NCI-H1417 treated with DMSO at 0.1 percent for 48 hours (cell line): ENCODE measurements at places on chromosomes 16 and 17.

DNA sequence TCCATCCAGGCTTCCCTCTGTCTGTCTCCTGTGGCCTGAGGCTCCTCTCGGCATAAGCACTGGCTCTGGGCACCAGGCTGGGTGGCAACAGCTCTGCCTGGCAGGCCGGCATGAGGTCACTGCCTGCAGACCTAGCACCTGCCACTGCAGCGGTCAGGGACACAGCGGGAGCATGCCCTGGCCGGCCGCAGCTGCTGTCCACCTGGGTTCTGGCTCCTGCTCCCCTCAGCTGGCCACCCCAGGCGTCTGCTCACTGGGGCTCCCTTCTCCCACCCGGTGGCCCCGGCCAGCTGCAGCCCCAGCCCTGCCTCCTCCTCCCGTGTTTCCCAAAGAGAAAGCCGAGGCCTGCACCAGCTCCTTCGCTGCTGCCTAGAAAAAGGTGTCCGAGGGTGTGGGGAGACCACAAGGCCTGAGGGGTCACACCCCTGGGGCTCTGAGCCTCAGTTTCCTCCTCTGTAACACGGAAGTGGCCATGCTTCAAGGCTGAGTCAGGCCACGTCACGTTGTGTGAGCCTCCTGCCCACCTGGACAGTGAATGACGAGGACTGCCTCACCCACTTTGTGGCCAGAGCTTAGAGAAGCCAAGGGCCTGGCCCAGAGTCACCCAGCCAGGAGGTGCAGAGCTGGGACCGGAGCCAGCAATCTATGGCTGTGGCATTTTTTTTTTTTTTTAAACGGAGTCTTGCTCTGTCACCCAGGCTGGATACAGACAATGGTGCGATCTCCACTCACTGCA lies 6.7 kb downstream of the NTHL1 start:
- no peak for DNase-seq

DNA sequence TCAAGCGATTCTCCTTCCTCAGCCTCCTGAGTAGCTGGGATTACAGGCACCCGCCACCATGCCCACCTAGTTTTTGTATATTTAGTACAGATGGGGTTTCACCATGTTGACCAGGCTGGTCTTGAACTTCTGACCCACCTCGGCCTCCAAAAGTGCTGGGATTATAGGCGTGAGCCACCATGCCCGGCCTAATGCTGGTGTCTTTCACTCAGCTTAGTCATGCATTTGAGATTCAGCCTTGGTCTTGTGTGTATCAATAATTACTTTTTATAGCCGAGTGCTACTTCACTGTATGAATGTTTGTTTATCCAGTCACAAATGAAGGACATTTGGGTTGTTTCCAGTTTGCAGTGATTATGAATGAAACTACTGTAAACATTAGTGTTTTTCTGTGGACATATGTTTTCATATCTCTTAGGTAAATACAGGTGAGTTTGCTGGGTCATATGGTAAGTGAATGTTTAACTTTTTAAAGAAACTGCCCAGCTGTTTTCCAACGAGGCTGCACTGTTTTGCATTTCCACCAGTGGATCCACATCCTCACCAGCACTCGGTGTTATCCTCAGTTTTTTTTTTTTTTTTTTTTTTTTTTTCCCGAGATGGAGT lies 11.0 kb upstream of the PLCG2 start:
- DNase-seq: no peak

DNA sequence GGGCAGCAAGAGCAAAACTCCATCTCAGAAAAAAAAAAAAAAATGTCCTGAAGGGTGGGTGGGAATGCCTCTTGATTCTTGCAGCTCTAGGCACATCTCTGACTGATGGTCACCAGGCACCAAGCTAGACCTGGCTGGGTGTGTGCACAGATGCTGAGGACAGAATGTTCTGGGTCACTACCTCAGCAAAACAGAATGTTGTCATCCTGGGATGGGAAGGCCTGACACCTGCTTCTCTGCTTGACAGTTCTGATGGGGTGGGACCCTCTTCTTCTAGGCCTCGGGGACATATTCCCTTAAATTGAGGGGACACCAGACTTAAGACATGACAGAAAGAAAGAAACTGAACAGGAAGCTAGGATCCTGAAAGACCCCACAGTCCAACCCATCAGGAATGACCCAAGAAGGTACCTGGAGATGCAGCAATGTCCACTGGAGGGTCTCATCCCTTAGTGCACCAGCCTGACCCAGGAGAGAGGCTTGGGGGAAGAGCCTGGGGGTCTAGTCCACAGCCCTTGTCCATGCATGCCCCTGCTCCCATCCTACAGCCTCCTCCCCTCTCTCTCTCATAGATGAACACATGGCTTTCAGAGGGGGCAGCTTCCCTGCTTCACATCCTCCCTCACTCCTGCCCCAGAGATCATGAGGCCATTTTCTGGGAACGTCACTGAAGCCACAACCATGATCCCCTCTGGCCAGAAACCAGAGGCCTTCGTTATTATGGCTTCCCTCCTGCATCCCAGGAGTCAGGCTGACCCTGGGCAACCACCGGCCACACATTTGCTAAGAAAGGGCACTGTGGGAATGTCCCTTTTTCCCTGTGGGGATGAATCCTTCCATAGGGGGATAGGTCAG lies 3.8 kb upstream of the STAT5B start:
- DNase-seq: no peak

DNA sequence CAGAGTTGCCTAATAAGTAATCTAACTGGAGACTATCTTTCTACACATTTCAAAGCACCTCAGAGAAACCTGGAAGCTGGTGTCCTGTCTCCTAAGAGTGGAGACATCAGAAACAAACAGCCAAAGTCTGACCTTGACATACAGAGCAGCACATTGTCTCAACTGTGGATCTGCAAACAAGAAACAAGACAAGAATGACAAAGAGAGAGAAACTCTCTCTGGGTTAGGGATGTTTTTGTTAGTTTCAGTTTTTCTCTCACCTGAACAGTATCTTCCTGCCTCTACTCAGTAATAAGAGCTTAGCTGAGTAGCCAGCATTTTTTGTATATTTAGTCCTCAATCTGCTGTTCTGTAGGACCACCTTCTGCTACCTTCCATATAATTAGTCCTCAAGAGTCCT lies 8.9 kb downstream of the ZNF597 start:
- DNase-seq: no peak

- no peak for DNase-seq
These were observed 81.3 kb downstream of the STH start for GRCh38 chr17:46080118-46081017.

DNA sequence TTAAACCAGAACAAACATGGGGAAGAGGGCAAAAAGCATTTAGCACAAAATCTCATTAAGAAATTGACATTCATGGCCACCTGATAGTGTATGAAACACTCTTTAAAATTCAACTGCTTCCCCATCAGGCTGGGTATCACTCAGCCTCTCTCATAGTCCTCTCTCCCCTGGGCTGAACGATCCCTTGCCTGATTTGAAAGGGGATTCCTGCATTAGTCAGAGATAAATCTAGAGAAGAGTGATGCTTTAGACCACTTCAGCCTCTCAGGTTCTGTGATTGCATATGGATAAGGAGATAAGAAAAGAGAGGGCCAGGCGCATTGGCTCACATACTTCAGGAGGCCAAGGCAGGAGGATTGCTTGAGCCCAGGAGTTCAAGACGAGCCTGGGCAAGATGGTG lies 280.0 kb downstream of the SOX9 start:
- DNase-seq: no peak

GRCh38 chr17:16378636-16379282 lies 2.1 kb upstream of the UBB start:
- no peak for DNase-seq

DNA sequence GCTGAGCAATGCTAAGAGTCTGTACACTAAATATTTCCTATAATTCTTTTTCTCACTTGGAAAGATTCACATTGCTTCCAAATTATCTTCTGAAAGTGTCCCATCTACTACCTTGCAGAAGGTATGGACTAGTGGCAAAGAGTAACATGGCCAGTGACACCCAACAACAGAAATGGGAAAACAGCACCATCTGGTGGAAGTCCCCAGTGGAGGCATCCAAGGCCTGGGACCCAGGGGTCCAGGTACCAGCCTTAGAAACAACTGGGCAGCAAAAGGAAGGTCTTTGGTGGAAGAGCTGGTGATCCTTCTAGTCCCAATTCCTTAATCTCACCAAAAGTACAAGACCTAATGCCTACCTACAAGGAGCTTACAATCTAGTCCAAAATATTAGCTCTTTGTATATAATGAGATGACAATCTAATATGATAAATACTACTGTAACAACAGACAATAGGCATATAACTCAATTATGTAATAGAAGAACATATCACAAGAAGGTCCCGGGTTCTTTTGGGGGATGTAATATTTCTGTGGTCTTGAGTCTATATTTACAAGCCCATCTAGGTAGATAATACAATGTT lies 55.3 kb downstream of the SKAP1 start:
- no peak for DNase-seq

- DNase-seq: no peak
These were observed 18.6 kb downstream of the C1QTNF1 start for GRCh38 chr17:79042421-79043190.

- no peak for DNase-seq
These were observed 15.5 kb upstream of the MMD start for GRCh38 chr17:55437159-55437605.

GRCh38 chr16:62751218-62751617 lies 715.0 kb upstream of the CDH8 start:
- DNase-seq: no peak

- DNase-seq: no peak
These were observed 15.5 kb downstream of the RPRML start for GRCh38 chr17:46963571-46963970.

- no peak for DNase-seq
These were observed 15.4 kb upstream of the ARHGAP17 start for GRCh38 chr16:25030420-25031131.

- no peak for DNase-seq
These were observed 2.7 kb downstream of the MYO15B start for GRCh38 chr17:75590314-75590761.

- no peak for DNase-seq
These were observed 10.7 kb upstream of the LCAT start for GRCh38 chr16:67954421-67955196.

- peak; percentile 26 for DNase-seq
These were observed 93.3 kb downstream of the MYO1D start for GRCh38 chr17:32783602-32784001.

GRCh38 chr16:27405546-27406451 lies 3.8 kb downstream of the IL21R start:
- no peak for DNase-seq

DNA sequence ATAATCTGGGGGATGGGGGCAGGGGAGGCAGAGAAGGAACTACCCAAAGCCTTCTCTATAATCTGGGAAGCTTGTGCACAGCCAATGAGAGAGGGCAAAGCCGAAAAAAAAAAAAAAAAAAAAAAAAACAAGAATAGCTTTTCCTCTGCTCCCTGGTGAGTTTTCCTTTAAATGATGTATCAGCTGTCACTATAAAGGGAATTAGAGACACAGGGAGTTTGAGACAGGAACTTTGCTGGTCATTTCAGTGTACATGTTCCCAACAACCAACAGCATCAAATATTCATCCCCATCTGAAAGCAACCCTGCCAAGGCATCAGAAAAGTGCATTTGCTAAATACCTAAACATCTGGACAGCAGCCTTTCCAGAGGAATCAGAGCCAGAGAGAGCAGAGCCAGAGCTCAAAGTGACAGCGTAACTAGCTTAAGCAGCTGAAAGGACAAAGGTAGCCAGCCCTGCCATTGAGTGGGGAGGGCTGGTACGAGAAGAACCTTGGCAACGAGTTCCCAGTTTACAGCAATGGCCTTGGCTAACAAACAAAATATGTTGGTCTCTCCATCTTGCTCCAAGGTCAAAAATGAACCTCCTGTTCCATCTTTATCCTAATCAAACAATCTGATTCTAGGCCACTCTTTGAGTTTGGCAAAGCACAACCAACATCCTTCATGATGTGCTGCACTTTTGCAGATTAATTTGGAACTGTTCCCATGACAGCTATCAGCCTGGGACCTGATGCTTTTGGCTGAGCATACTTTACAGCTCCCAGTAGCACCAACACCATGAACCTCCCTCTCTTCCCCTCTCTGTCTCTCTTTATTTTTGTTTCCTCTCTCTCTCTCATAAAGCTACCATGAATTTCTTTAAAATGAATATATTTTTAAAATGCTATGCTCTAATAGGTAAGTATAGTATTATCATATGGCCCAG lies 143.7 kb upstream of the GNAO1 start:
- DNase-seq: no peak

- DNase-seq: no peak
These were observed 54.3 kb upstream of the MED13 start for GRCh38 chr17:62119373-62119772.

DNA sequence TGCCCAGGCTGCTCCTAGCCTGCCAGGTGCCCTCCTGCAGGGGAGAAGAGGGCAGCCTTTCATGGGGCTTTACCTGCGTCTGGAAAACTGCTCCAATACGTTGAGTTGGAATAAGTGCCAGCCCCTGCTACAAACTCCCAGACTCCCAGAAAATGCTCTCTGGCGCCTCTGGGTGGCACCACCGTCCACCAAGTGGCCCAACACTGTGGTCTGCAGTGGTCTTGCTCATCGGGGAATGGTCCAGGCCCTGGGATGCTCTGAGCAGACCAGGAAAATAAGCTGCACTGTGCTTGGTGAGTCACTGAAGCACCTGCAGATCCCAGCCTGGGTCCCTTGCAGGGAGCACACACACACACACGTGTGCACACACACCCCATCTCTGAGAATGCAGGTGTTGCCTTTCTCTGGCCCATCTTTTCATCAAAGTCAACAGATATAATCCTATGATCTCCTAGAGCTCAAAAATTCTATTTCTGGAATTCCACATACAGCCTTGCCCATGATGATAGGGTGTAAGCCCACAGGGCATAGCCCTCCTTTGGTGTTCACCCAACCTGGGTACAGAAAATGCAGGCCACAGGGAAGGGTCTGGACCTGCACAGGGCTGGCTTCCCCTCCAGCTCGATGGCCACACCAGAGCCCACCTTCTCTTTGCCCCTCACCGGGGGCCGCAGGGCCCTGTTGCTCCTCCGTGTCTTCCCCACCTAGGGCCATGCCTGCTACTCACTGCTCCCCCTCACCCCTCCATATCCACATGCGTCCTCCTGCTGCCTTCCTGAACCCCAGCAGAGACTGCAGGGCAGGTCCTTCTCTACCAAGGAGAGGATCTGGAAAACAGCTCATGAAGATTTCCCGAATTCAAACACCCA lies 20.5 kb downstream of the CDIP1 start:
- DNase-seq: no peak

DNA sequence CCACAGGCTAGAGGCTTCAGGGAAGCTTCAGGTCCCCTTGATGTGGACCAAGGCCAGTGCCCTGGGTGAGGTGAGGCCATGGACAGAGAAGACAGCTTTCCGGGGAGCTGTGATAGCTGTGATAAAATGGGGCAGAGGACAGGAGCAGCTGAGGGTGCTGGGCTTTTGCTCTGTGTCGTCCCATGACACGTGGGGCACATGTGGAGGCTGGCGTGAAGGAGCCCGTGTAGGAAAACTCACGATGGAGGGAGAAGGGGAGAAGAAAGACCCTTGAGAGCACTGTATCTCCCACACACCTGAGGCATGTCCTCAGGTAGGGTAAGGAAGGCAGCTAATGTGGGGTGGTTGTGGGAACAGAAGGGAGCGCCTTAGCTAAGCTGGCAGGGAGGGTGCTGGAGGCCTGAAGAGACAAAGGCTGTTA lies 21.3 kb downstream of the B9D1 start:
- DNase-seq: no peak
